ENCODE measurements at places on chromosomes 6 and 20. TPM values are rescaled to one million over a fixed set of nuclear protein-coding genes. Genes with fewer than 3 reads are reported as not detected.

DNA sequence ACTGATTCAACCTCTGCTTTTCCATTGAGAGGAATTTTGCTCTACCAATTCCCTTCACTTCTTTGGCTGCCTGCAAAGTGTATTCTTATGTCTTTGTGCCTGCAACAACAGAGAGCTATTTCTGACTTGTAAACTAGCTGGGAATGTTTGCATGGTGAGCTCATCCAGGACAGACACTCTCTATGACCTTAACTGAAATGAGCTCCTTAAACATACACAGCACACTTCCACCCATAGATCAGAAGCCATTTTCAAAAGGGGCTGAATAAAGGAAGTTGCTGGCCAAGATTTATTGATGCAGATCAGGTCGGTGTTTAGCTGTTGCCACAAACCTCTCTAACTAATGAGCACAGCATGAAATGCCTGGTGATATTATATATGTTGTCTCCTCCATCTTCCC, 377.7 kb downstream of the BTBD9 start:
- H3K27ac ChIP-seq: no peak overlapping the region
- no peak for DNase-seq
- no peak overlapping the region for H3K4me3 ChIP-seq
- peaks cover 21% of the 10 kb centered on the region for H3K4me1 ChIP-seq

GRCh38 chr6:115514656-115515055, 546.0 kb downstream of the FRK start:
- no peak overlapping the region for H3K27ac ChIP-seq
- H3K36me3 ChIP-seq: no peaks in the 10 kb centered on the region
- H3K4me1 ChIP-seq: no peaks in the 10 kb centered on the region
- no peak for DNase-seq

DNA sequence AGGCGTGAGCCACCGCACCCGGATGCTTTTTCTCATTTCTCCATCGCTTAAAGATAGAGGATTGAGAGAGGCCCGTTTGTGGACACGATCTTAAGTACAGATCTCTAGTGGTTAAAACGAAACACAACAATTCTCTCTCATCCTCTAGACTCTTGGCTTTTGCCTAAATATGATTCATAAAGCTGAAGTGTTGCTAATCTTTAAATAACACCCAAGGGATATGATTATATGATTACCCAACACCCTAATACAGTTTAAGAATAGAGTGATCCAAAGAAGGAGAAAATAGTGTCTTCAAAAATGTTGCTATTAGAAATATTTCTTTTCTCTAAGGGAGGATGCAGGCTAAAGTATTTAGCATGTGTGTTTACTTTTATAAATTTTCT, 50.4 kb downstream of the MTHFD1L start:
- no peaks in the 10 kb centered on the region for H3K4me1 ChIP-seq
- no peaks in the 10 kb centered on the region for H3K27me3 ChIP-seq
- no peak overlapping the region for H3K4me3 ChIP-seq
- no peak for DNase-seq

The TREML1 gene
- total RNA-seq: not detected

The NOX3 gene
- not detected for total RNA-seq
